ENCODE measurements at places on chromosomes 16 and 17. TPM values are rescaled to one million over a fixed set of nuclear protein-coding genes. Genes with fewer than 3 reads are reported as not detected.

The CCR7 gene
- total RNA-seq = not detected

The PRRT2 gene
- total RNA-seq = 26.6 TPM

The KRTAP2-3 gene
- total RNA-seq = not detected

The KRT32 gene
- not detected for total RNA-seq

The RGS11 gene
- 0.88 TPM for total RNA-seq
